NCI-H2081 treated with DMSO at 0.1 percent for 48 hours (cell line): ENCODE measurements at places on chromosomes 12 and 14.

GRCh38 chr14:104443391-104444158 is 136.0 kb upstream of the C14orf180 start:
- no peak for DNase-seq

- no peak for DNase-seq
These were observed 1.0 kb downstream of the NUP37 start for GRCh38 chr12:102118874-102119273.

- DNase-seq = peak; percentile 70
These were observed 145.6 kb upstream of the NAV3 start for GRCh38 chr12:77685112-77685511.

DNA sequence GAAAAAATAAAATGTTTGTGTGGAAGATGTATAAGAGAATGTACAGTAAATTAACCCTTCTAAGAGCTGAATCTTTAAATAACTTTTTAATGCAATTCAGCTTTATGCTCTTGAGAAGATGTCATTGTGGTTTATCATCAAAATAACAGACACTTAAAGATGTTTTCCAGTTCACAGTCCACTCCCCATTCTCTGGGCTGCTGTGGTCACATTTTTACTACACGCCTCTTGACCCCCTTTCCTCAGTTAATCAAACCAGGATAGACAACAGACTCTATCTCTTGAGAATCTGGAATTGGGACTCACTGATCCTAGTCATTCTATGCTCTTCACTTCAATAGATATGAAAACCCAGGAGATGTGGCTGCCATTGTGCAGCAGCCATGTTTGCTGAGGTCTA is 24.7 kb upstream of the OR6J1 start:
- no peak for DNase-seq

DNA sequence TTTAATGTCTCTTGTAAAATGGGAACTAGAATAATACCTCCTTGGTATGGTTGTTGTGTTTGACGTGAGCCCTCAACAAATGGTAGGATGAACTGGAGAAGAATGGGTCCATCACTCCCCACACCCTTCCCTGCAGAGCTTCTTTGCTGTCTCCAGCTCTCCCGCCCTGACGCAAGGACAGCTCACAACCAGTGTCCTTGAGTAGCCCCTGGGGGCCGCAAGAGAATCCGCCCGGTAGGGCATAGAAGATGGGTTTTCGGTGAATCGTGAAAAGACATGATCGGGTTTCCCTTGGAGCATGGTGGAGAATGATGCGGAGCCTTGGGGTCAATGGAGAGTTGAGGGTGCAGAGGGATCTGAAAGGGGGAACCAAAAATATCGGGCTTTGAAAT is 6.1 kb upstream of the PAX9 start:
- no peak for DNase-seq

DNA sequence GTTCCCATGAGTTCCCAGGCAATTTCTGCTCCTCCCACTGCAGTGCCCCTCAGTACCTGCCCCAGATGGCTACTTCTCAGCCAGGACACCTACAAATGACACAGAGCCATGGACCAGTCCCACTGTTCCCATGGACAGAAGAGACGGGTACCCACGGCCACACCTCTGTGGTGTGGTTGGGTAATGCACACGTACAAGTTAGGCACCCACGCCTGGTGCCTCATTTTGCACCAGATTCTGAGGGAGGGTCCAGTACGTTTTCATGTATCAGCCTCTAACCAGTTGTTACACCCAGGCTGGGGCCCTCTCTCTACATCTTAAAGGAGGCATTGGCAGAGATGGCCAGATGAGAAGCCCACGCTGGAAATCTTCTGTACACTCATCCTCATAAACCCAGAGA is 114.0 kb downstream of the DICER1 start:
- no peak for DNase-seq

GRCh38 chr12:28775556-28775955 is 373.5 kb upstream of the FAR2 start:
- DNase-seq = no peak
